ENCODE measurements at places on chromosomes 5 and 9.

DNA sequence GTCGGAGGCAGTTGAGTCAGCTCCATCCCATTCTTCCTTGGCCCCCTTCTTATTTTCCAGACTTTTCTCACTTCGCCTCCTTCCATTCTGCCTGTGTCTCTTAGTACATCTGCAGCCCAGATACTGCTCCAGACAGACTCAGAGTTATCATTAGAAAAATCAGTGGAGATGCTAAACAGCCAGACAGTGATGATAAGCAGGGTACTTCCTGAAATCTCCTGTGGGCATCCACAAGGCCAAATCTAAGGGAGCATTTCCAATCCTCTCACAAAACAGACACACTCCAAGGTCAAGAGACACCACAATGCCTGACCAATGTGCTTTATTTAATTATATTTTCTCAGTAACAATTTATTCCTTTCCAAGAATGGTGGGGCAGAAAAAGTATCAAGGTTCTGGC lies 14.5 kb upstream of the RLN1 start:
- no peak for DNase-seq

DNA sequence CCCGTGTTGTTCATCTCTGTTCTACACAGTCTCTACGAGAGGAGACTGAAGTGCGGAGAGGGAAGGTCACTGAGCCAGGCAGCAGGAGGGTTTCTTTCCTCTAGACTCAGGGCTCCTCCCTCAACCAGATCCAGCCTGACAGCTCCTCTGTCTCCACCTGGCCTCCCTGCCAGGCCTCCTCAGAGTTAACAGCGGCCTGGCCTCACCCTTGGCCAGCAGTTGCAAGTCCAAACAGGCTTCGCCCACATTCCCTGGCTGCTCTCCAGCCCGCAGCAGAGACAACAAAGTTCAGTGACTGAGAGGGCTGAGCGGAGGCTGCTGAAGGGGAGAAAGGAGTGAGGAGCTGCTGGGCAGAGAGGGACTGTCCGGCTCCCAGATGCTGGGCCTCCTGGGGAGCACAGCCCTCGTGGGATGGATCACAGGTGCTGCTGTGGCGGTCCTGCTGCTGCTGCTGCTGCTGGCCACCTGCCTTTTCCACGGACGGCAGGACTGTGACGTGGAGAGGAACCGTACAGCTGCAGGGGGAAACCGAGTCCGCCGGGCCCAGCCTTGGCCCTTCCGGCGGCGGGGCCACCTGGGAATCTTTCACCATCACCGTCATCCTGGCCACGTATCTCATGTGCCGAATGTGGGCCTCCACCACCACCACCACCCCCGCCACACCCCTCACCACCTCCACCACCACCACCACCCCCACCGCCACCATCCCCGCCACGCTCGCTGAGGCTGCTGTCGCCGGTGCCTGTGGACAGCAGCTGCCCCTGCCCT lies at the start of gene HRCT1:
HRCT1 (plus strand) TSS at position 291 of the 768 bp plus-strand sequence; CDS start at position 377, 86 bp downstream.
- no peak for DNase-seq

- DNase-seq, result no peak
Measured at GRCh38 chr9:134607971-134608370, 33.6 kb upstream of the COL5A1 start.

DNA sequence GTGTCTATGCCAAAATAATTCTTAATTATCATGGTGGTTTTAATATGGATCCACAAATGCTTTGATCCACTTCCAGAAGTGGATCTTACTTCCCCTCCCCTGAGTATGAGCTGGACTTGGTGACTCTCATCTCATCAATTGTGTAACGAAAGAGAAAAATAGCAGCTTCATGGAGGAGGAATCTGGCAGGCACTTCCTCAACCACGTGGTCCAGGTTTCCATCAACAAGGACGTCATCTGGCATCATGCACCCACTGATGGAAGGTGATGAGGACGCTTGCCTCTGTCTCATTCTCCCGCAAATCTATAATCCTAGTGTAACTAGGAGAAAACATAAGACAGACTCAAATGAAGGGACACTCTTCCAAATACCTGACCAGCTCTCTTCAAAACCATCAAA lies 54.6 kb upstream of the S1PR3 start:
- no peak for DNase-seq

GRCh38 chr9:92728831-92729734 lies 35.5 kb downstream of the BICD2 start:
- no peak for DNase-seq

GRCh38 chr5:139696894-139697658 lies 48.9 kb downstream of the CXXC5 start:
- no peak for DNase-seq

- DNase-seq, result no peak
Measured at GRCh38 chr5:13771011-13771571, 173.4 kb downstream of the DNAH5 start.

- no peak for DNase-seq
Measured at GRCh38 chr5:5460311-5460710, 37.8 kb downstream of the ICE1 start.
